GM12891 (cell line): ENCODE measurements at places on chromosomes 16 and 17.

- DNase-seq: no peak
Measured at GRCh38 chr17:57260325-57261083, 4.2 kb downstream of the MSI2 start.

GRCh38 chr17:76173474-76173873, 32.4 kb upstream of the FOXJ1 start:
- DNase-seq: no peak

DNA sequence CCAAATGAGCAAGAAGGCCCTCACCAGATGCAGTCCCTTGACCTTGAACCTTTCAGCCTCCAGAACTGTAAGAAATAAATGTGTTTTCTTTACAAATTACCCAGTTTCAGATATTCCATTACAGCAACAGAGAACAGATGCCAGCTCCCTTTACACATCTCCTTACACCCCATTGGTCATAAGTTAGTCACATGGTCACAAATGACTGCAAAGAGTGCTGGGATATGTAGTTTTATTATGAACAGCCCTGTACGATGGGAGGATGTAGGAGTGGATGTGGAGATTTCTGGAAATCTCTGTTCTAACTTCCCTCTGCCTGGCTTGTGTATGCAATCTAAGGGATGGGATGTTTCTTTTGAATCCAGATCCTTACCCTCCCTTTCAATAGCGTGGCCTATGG, 13.3 kb upstream of the RPL38 start:
- no peak for DNase-seq

GRCh38 chr17:72622661-72623433, 469.6 kb downstream of the SLC39A11 start:
- DNase-seq: no peak

- DNase-seq: no peak
Measured at GRCh38 chr16:56641166-56641565, 2.7 kb downstream of the MT1A start.

DNA sequence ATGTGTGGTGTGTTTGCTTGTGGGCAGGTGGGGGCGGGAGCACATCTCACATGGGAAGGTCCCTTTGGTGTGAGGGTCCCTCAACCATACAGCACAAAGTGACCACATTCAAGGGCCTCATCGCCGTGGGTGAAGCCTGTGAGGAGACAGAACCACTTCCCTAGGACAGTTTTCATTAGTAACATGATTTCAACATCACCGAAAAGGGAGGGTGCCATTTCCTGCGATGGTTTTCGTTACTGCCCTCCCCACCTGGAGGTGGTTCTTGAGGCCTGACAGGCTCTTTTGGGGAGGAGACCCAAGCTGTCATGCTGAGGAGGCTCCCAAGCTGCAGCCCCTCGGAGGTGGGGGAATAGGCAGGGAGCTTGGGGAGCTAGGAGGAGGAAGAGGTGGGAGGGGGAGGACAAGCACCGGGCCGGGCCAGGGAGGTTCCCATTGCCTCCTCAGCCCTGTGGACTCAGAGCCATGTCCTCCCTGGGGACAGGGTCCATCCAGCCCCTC, 9.5 kb downstream of the CD300LB start:
- no peak for DNase-seq

GRCh38 chr16:80570106-80570478, 29.3 kb downstream of the DYNLRB2 start:
- DNase-seq: no peak
